T-helper 2 cell (primary cell): ENCODE measurements at places on chromosomes 16 and 17.
A peak's percentile ranks its signal among the peaks of the same experiment; 100 is the strongest.

- no peak for DNase-seq
Observed at GRCh38 chr16:14028202-14028601, 42.9 kb upstream of the MRTFB start.

DNA sequence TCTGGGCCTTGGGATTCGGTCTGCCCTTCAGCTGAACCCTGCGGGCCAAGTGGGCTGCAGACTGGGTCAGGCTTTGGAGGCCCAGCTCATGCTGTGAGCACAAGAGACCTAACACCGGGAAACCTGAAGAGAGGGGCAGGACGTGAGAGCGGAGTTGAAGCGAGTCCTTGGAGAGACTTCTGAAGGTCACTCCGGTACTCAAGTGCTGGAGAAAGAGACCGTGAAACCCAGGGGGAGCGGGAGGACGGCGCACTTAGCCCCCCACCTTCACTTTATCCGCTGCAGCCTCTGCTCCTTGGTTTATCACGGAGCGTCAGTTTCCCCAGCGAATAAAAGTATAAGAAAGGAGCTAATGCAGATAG lies 361 bp downstream of the UQCRC2 start:
- no peak for DNase-seq

DNA sequence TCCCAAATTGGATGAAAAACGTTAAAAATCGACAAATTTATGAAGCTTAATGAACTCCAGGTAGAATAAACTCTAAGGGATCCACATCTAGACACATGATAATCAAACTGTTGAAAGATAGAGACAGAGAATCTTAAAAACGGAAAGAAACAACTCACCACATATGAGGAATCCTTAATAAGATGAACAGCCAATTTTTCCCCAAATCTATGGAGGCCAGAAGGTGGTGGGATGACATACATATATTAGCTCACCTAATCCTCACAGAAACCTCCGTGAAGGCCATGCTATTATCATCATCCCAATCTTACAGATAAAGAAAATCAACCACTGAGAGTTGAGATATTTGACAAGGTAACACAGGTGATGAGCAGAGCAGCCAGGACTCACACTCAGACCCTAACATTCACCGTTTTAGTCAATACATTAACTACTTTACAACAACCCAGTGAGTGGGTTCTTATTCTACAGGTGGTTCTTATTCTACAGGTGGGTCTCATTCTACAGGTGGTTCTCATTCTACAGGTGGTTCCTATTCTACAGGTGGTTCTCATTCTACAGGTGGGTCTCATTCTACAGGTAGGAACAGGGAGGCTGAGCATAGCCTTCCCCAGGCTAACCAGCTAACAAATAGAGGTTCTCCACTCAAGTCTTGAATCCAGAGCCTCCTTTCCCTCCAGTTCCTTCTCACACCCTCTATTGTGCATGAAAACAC lies 4.8 kb downstream of the CACNG1 start:
- no peak for DNase-seq

DNA sequence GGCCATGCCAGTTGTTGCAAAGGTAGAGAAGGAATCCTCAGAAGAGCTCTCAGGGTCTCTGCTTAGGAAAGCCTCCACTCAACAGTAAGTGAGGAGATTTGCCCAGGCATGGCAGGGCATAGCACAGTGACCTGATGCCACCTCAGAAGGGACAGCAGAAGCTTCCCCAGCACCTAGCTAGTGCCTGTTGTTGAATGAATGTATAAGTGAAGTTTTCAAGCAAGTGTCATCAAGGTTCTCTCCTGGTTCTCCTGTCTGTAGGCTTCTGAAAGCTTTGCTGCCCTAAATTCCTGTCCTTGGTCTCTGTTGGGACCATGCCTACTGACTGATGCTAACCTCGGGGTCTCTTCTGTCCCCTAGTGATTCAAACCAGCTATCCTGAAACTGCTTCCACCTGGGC lies 114.9 kb upstream of the TBX2 start:
- DNase-seq: no peak

- DNase-seq: no peak
Observed at GRCh38 chr17:80214012-80214877, 5.9 kb downstream of the SGSH start.

GRCh38 chr17:37284191-37284590 lies 91.6 kb upstream of the C17orf78 start:
- DNase-seq: no peak

DNA sequence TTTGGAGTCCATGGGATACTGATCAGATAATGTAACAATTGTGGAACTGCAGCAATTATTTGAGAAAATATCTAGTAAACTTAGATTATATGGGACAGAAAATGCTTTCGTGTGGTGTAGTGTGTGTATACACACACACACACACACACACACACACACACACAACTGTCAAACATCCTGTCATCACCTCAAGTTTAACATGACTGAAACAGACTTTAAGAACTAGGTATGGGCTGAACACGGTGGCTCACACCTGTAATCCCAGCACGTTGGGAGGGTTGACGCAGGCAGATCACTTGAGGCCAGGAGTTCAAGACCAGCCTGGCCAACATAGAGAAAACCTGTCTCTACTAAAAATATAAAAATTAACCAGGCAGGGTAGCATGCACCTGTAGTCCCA lies 544 bp upstream of the EVI2A start:
- peak; percentile 13 for DNase-seq

DNA sequence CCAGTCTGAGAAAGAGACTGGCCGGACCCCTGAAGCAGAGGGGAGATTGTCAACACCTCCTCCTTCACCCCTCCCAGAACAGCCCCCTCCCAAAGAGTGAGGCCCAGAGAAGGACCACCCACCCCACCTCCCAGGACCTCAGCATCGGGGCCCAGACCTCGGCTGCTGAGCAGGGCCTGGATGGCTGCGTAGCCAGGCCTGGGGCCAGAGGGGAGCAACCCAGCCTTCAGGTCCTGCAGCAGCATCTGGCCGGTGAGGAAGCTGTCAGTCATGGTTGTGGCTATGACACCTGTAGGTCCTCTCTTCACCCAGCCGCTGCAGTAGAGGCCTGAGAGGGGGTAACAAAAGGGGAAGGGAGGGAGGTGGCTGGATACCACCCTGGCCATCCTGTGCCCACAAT lies 3.2 kb upstream of the GRIN2C start:
- no peak for DNase-seq

- DNase-seq: no peak
Observed at GRCh38 chr16:21638573-21638975, 13.8 kb downstream of the IGSF6 start.
